ENCODE measurements at places on chromosomes 12 and 14. TPM values are rescaled to one million over a fixed set of nuclear protein-coding genes. Genes with fewer than 3 reads are reported as not detected.

- no peak for ATAC-seq
Observed at GRCh38 chr14:89207925-89208328, 209.1 kb downstream of the FOXN3 start.

- no peak for ATAC-seq
Observed at GRCh38 chr12:77113971-77114370, 48.6 kb upstream of the E2F7 start.

DNA sequence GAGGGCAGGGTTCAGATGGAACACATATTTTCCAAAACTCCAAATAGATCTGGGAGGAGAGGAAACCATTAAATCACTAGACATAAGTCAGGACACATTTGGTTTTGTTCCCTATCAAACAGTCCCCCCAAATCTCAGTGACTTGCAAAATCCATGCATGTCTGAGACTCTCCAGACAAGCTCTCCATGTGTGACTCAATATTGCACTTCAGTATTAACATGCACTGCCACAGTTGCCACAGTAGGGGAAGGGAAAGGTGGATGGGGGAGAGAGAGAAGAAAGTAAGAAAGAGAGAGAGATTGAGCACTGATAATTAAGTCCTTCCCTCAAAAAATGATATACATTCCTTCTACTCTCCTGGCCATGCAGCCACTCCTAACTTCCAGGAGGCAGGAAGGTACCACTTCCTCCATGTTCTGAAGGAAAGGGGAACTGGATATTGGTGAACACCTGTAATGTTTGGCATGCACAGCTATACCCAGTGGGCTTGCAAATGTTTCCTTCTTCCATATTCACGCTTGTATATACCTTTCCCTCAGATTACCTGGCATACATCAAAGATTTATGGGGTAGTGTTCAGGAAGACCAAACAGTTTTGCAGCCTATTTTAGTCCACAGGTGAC, 310.0 kb downstream of the ZFP36L1 start:
- no peak for ATAC-seq

- ATAC-seq: no peak
Observed at GRCh38 chr12:56040151-56040550, 1.6 kb upstream of the RPS26 start.

GRCh38 chr12:6425590-6426531, 18.9 kb upstream of the CD27 start:
- ATAC-seq: no peak

GRCh38 chr14:93240678-93241000, 33.6 kb downstream of the UBR7 start:
- ATAC-seq: no peak

DNA sequence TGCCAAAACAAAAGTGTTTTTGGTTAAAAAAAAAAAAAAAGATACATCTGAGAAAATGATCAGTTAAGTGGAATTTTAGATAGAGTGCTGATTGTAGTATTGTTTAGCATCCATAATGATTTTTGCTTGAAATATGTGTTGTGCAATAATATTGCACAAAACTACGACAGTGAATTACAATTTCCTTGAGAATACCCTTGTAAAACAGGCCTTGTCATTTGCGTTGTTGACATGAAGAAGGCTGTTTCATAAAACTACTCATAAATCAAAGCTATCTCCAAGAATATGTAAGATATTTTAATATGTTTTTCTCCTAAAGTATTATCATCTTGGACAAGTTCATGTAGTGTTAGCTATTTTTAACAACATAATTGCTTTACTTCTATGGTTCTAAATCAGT, 1077.0 kb downstream of the LRFN5 start:
- no peak for ATAC-seq

AMIGO2 gene
- total RNA-seq: 1.5 TPM

DNA sequence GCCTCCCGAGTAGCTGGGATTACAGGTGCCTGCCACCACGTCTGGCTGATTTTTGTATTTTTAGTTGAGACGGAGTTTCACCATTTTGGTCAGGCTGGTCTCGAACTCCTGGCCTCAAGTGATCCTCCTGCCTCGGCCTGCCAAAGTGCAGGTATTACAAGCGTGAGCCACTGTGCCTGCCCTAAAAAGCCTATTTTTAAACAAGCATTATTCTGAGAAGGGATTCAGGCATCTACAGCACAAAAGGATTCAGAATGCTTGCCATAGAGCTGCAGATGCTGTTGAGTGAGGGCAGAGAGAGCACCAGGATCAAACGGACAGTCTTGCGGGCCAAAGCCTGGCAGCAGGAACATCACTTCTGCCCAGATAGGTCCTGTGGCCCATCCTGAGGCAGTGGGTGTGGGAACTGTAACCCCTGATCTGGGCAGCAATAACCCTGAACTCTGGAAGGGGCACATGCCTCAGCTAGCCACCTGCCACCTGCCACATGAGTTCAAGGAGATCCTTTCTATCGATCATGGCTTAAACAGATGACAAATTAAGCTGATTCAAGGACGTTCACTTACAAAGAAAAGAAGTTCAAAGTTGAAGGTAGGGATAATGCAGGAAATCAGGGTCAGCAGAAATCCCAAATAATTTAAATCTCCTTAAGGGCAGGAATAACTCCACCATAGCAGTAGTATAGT, 16.8 kb upstream of the SNX6 start:
- no peak for ATAC-seq

DNA sequence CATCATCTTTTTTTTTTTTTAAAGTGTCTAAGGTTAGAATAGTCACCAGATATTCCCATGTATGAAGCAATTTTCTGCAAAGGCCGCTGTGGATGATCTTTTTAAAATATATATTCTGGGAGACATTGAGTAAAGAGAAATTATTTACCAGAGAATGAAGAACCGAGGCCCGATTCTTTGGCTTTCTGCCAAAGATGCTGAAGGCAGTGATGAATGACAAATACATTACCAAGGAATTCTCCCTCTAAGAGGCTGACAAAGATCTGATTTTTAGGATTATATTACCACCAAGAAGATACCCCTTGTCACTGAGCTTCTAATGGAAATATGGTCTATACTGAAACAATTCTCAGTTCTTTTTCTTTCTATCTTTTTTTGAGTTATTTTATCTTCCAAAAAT, 336.8 kb downstream of the NAV3 start:
- ATAC-seq: no peak

DNA sequence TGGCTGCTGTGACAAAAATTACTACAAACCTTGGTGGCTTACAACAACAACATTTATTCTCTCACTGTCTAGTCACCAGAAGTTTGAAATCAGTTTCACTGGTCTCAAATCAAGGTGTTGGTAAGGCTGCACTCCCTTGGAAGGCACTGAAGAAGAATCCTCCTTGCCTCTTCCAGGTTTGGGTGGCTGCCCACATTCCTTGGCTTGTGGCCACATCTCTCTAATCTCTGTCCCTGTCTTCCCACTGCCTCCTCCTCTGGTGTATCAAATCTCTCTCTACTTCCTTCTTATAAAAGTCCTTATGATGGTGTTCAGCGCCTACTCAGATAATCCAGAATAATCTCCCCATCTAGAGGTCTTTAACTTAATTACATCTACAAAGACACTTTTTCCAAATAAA, 31.0 kb downstream of the PLCZ1 start:
- ATAC-seq: no peak

GRCh38 chr14:73460691-73461127, 2.4 kb upstream of the NUMB start:
- ATAC-seq: no peak

DNA sequence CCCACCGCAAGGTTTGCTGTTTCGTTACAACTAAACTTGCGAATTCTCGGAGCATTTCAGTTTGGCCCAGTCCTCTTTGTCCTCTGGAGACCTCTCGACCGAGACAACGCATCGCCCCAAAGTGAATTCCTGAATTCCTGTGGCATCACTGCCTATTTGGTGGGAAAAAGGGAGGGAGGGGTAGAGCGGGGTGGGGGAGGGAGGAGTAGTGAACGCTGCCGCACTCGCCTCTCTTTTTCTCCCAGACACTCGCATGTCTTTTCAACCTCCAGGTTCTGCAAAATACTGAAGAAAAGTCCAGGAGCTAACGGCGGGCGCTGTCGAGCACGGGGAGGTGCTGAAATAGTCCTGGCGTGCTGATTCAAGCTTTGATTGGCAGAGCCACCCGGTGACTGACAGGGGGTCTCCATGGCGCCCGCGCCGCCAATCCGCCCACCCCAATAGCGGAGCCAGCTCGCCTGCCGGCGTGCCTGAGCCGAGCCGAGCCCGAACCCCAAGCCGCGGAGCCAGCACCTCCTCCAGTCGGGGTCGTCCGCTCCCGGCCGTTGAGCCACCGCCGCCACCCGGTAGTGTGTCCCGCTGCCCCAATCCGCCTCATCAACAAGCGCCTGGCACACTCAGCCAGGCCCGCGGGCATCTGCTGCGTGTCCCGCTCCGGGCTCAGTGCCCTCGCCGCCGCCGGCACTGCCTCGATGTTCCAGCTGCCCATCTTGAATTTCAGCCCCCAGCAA, at the start of gene SIX6:
Gene SIX6, plus strand, starts transcription at position 440 of the 731 bp plus-strand sequence. Its CDS starts 253 bp downstream, at position 693.
- no peak for ATAC-seq

- peak; percentile 54 for ATAC-seq
Observed at GRCh38 chr14:74891870-74892269, 10.2 kb downstream of the DLST start.

- peak; percentile 99 for ATAC-seq
Observed at GRCh38 chr12:53727310-53728041, at the start of gene CALCOCO1. CALCOCO1 (minus strand) TSS chr12:53727452; CDS start chr12:53725242, 2,210 bp downstream.

CELA1 gene
- not detected for total RNA-seq
